Stimulated activated CD4-positive, alpha-beta T cell treated with anti-CD3 and anti-CD28 coated beads, Interleukin-12 subunit alpha, Interleukin-12 subunit beta, amount 100 ng/mL, for 24 hours (primary cell): ENCODE measurements at places on chromosomes 3 and 15.

DNA sequence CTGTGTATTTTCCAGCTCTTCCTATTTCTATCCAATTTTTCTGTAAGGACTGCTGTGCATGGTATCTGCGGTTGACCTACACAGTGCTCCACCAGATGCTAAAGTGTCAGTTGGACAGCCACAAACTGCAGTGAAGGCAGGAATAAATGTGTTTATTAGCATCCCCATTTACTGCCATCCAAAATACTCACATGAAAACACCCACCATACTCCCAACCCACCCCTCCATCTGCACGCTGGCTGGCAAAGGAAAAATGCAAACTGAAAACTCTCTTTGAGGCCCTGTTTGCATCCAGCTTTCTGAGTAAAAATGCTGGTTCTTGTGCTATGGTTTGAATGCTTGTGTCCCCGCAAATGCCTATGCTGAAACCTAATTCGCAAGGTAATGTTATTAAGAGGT is 515.5 kb downstream of the ZNF385D start:
- DNase-seq = no peak

DNA sequence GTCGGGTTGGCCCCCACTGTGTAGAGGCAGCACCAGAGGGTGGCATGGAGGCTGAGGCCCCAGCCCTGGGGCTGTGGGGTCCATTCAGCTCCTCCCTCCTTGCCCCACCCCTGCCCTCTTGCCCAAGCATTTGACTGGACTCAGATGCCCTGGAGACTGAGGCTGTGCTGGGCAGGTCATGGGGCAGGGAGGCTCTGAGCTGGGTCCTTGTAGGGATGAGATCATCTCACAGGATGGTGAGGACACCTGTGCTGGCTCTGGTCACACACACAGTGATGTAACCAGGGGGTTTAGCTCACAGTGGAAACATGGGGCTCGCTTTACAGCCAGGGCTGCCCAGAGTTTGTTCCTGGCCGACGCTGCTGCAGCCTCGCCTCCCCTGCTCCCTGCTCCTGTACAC is 17.8 kb downstream of the ALPK3 start:
- no peak for DNase-seq

DNA sequence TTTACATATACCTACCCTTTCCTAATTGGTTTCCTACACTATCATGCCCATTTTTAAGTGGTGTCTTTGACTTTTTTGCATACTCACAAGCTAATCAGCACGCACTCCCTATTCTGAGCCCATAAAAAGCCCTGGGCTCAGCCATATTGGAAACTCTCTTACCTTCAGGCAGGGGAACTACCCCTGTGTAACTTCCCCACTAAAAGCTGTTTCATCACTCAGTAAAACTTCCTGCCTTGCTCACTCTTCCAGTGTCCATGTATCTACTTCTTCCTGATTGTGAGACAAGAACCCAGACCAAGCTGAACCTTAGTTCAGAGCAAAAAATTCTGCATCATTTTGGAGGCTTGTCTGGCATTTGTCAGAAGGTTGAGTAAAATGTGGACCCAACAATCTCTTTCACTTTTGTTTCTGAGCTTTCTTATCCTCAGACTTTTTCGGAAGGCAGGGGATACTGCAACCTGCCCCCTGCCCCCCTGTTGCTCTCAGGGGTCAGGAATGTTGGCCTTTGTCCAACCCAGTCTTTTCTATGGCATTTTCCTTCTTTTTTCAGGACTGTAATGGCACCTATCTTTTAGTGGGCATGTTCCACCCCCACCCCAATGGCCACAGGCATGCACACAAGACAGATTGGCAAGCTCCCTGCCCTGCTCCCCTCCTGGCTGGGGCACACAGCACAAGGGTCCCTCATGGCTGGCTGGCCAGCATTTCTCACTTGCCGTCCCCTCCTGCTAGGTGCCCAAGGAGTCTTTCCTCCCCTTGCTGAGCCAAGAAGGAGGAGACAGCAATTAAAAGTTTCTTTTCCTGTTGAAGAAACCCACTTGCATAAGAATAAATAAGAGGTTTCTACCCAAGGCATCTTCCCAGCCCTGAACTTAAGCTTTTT is 26.3 kb upstream of the TMEM45A start:
- DNase-seq = no peak

DNA sequence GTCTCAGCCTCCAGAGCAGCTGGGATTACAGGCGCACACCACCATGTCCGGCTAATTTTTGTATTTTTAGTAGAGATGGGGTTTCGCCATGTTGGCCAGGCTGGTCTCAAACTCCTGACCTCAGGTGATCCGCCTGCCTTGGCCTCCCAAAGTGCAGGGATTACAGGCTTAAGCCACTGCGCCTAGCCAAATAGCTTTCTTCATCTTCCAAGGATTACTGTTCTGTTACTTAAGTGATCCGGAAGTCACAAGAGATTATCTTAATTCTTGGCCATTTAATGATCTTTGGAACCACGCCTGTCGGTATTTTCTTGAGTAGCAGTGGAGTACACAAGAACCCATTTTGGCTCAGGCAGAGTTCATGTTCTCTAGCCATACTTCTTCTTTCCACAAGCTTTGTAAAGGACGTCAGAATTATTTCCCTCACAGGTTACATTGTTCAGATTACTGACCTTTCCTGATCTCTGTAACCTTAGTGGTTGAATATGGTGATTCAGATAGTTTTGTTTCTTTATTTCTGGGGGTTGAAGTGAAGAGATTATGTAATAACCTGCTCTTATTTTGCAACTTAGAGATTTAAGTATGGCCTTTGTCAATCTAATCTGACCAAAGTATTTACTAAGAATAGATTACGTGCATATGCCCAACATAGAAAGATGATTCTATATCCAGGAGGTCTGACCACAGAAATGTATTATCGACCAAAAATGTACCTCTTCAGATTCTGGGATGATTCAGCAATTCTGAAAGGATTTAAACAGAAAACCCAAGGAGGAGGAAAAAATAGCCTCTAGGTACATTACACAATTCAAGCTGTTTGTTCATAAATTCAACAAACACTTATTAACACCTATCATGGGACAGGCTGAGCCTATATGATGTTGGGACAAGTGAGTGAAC is 132.2 kb downstream of the GREM1 start:
- DNase-seq = no peak

DNA sequence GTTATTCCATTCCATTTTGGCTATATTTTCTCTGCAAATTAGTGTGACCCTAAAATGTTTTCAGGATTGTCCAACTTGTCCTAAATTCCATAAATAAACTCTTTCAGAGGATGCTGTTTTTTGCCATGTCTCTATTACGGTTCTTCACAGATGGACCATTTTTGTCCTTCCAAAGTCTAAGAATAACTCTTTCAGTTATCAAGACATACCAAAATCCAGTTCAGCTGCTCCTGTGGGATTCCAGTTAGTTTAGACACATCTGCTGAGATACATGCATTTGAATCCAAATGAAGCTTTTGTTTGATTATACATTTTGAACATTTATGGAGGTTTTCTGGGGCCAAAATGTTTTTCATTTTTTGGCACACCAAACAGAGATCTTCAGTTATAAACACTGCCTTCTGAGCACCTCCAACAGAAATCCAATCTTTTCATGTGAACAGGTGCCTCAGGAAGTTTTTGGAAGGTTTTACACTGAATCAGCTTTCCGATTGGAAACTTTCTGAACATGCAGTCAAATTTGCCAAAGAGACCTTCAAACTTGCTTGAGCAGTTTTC is 80.7 kb downstream of the TIGIT start:
- no peak for DNase-seq

- DNase-seq = no peak
These were observed 16.7 kb upstream of the CRTC3 start for GRCh38 chr15:90512981-90513380.

GRCh38 chr3:168895419-168895818 is 768.1 kb downstream of the MECOM start:
- no peak for DNase-seq

DNA sequence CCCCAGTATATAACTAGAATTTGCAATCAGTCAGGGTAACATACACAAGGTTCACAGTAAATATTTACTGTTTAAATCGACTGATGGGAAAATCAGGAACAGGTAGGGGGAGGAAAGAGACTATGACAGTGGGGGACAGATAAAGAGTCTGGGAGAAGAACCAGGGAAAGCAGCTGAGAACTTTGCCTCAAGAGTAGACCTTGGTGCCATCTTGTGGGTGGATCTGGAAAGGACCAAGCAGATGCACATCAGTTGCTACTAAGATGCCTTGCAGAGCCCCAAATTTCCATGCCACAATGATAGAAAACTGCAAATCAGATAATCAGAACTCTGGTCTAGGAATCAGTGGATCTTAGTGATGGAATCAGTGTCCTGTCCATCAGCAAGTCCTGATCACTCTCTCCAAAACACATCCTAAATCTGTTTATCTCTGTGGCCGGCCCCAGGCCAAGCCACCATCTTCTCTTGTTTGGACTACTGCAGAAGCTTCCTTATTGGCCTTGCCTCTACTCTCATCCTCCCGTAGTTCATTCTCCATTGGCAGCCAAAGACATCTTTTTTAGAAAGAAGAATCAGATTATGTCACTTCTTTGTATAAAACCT is 62.7 kb downstream of the PDE8A start:
- DNase-seq = no peak

- no peak for DNase-seq
These were observed 30.3 kb upstream of the HHATL start for GRCh38 chr3:42732829-42733459.

GRCh38 chr3:185200639-185201038 is 47.8 kb upstream of the C3orf70 start:
- DNase-seq = no peak

GRCh38 chr15:90957031-90957790 is 2.5 kb downstream of the RCCD1 start:
- no peak for DNase-seq

DNA sequence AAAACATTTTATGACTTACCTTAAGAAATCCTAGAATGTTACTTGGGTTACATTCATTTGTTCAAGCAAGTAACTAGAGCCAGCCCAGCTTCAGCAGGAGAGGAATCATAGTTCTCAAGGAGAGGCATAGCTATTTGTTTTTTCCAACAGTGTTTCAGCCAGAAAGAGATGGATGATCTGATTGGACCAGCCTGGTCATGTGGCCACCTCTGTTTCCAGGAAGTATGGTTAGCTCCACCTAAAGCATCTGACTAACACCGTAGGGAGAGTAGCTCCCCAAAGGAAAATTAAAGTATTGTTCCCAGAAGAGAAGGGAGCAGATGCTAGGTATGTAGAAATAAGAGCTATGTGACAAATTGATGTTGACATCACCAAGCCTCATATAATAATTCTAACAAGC is 417.1 kb downstream of the TAFA4 start:
- no peak for DNase-seq

- no peak for DNase-seq
These were observed 375.6 kb upstream of the GBE1 start for GRCh38 chr3:82137050-82137449.

GRCh38 chr3:146747051-146747450 is 141.9 kb upstream of the PLSCR5 start:
- DNase-seq = no peak

DNA sequence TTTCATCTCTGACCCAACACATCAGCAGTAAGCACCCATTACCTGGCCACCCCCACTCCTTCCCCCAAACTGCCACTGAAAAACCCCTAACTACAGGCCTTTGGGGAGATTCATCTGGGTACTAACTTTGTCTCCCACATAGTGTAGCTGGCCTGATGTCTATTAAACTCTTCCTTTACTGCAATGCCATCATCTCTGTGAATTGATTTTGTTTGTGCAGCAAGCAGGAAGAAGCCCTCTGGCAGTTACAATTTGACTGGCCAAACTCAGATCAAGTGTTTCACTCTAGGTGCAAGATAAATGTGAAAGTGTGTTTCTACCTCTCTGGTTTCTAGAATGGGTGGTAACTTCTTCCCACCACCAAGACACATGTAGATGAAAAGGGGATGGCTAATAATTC is 26.7 kb upstream of the OR5K4 start:
- DNase-seq = no peak

GRCh38 chr3:9986230-9986725 is 363 bp downstream of the EMC3 start:
- DNase-seq = no peak

DNA sequence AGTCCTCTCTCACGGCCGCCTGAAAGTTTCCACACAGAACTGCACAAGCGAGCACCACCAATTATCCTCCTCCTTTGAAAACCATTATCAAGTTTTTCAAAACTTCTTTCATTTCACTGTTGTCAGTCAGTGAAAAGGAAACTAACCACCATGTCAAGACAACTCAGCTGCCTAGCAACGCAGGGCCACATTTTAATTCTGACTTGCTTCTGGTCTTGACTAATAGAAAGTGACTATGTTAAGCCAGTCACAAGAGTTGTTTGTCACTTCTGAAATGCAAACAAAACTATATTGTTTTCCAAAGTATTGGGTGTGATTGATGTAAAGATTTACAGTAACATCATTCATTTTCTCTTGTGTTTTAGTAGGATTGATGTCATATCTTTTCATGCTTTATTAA is 612.8 kb upstream of the AGTR1 start:
- no peak for DNase-seq

- no peak for DNase-seq
These were observed 34.3 kb downstream of the INTS14 start for GRCh38 chr15:65576664-65577063.

DNA sequence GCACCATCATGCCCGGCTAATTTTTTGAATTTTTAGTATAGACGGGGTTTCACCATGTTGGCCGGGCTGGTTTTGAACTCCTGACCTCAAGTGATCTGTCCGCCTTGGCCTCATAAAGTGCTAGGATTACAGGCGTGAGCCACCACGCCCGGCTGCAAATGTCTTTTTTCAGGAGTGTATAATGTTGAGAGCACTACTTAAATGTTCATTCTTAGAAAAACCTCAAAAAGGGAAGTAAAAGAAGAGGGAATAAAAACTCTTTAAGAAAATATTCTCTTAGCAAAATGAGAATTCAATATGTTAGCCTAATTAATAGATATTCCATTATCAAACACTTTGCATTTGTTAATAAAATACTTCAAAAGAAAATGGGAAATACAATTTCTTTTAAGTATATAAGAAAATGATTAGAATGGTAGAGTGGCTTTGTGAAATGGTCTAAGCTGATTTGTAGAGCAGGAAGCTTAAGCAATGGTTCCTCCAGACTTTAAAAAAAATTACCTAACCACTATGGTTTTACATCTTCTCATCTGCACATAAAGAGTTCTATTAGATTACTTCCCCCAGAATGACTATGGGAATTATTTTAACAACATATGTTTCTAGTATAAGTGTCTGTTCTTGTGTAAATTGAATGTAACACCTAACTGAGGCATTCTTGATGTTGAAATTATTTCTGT is 226.7 kb upstream of the ALCAM start:
- no peak for DNase-seq

GRCh38 chr3:127486321-127486944 is 104.1 kb downstream of the TPRA1 start:
- no peak for DNase-seq

GRCh38 chr3:58334013-58334321 is 1.3 kb downstream of the PXK start:
- no peak for DNase-seq

GRCh38 chr3:21747376-21747775 is 3.6 kb downstream of the ZNF385D start:
- no peak for DNase-seq

- no peak for DNase-seq
These were observed 48.7 kb upstream of the IREB2 start for GRCh38 chr15:78389322-78389721.

GRCh38 chr3:194367992-194368841 is 1.3 kb downstream of the LRRC15 start:
- DNase-seq = no peak
